ENCODE measurements at places on chromosomes 4 and X.

GRCh38 chr4:18722748-18723191 is 701.2 kb upstream of the LCORL start:
- no peak for DNase-seq

DNA sequence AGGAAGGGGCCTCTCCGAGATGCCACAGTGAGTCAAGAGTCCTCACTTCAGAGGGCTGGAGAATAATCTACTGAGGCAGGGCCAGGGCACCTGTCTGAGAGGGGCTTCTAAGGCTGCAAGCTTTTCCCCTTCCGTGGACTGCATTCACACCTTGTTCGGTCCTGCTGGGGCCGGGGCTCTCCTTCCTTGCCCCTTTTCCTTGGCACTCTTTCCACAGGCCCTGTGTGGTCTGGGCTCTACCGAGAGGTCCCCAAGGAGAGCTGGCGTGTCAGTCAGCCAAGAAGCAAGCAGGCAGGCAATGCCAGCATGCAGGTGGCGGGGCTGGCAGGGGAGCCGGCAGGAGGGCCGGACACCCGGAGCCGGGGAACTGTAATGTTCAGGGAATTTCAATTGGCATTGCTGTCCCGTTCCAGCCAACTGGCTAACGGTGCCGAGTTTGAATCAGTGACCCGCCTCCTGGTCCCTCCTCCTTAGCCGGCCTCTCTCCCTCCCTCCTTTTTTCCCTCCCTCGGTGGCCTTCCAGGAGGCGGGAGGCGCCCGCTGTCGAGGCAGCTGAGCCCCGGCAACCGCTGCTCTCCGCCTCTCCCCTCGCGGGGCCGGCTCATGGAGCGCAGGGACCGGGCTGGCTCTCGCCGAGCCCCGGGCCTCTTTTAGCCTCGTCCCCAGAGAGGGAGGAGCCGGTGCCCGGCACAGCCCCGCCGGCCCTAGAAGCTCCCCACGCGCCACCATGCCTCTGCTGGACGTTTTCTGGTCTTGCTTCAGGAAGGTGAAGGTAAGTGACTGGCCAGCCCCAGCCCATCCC is at the start of gene STARD8:
TSS of gene STARD8 (plus strand) at position 511 of the 802 bp plus-strand sequence. CDS start at position 728, 217 bp downstream.
- DNase-seq: peak; percentile 66

- no peak for DNase-seq
Observed at GRCh38 chr4:3666263-3666662, 99.9 kb upstream of the ADRA2C start.

DNA sequence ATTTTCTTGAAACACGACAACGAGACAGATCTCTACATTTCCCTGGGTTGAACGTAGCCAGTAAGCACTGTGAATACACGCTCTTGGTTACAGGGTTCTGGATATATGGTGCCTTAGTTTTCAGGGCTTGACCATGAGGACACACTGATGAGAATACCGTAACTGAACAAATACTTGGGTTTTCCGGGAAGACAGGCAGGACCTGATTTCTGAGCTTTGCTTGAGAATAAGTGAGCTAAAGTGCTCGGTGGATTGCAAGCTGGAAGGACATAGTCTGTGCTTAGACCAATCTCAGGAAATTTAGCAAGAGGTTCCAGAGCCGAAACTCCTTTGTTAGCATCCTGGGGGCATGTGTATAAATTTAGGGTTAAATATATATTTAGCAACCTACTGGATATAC is 876 bp upstream of the TACR3 start:
- DNase-seq: no peak

DNA sequence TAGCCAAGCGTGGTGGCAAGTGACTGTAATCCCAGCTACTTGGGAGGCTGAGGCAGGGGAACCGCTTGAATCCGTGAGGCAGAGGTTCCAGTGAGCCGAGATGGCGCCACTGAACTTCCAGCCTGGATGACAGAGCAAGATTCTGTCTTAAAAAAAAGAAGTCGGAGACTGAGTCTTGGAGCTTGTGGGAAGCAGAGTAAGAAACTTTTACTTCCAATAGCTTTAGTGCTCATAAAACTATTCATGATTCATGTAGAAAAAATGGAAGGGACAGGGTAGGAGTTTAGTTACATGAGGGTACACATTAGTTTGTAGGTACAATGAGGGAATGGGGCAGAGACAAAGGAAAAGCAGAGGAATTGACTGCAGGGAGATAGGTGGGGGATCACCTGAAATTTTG is 19.3 kb downstream of the RAP2C start:
- no peak for DNase-seq

DNA sequence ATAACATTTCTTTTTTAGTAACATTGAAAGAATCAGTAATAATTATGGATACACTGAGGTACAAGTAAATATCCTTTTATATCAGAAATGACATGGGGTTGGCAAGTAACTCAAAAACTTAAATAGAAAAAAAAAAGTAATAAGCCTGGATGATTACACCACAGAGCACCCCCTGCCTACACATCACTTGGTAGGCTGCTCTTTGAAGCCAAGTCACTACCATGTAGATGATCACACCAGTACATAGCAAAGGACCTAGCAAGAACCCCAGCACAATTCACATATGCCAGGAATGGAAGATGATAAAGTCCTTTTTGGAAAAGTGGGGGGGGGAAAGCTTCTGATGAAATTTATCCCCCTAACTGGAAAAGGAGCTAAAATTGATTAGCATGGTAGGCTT is 56.9 kb downstream of the METTL14 start:
- DNase-seq: no peak

GRCh38 chrX:12824944-12825343 is 33.7 kb downstream of the PRPS2 start:
- DNase-seq: no peak

DNA sequence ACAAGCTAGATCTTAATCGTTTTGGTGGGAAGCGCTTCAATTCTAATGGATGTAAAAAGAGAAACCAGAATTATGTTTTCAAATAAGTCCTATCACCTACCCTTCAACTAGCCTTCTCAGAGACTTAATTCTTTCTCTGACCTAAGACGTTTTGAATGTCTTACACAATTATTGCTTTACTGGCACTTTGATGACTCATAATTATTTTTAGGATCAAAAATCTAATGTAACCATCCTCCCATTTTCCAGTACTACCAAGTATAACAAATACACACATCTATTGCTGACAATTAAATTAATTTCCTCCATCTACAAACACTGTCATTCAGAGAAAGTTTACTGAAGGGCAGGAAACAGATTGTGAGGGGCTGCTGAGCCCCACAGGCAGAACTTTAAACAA is 108.6 kb downstream of the PPP3CA start:
- no peak for DNase-seq

GRCh38 chrX:52355108-52355507 is 13.7 kb upstream of the XAGE2 start:
- DNase-seq: no peak

GRCh38 chr4:71262161-71262560 is 76.7 kb upstream of the SLC4A4 start:
- DNase-seq: no peak

GRCh38 chr4:10115797-10116568 is 616 bp downstream of the WDR1 start:
- peak; percentile 83 for DNase-seq

DNA sequence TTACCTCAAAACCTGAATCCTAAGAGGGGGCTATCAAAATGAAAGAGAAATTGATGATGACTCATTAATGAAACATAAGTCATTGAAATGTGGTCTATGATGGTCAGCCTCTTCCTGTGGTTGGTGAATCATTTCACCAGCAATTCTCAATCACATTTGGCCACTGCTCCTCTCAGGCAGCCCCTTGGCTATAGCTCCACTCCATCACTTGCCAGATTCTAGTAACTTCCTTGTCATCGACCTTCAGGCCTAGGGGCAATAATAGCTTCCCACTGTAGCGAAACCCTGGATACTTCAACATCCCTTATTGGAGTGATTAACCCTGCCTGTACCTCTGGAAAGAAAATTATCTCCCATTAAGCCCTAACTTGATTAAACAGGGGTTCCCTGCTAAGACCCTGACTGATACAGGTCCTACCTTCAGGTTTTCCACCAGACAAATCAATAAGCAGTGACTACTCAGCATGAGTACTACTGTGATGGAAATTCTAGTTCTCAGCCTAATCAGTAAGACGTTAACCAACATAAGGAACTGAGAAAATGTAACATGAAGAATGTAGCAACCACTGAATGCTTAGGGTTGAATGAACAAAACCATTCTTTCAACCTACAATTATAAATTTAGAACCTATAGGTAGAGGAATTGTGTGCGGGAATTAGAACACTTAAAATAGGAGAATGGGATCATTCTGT is 30.4 kb downstream of the ADH7 start:
- DNase-seq: no peak

DNA sequence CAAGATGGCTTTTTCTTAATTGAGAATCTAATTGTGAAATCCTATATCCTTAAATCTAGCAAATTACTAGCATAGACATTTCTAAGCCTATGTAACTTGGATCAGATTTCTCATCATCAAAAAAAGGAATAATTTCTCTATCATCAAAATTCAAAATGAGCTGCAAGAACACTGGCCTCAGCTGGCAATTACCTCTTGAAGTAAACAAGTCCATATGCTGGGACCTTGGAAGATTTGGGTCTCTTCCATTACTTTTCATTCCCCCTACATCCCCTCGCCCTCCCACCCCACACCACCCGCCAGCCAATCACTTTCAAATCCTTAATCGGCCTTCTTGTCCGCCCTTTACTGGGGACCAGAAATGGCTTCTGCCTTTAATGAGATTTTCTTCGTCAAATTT is 23.3 kb upstream of the MBTPS2 start:
- DNase-seq: no peak

GRCh38 chr4:140357868-140358267 is 15.6 kb upstream of the SCOC start:
- DNase-seq: no peak

GRCh38 chr4:128378668-128379067 is 91.1 kb upstream of the PGRMC2 start:
- no peak for DNase-seq

DNA sequence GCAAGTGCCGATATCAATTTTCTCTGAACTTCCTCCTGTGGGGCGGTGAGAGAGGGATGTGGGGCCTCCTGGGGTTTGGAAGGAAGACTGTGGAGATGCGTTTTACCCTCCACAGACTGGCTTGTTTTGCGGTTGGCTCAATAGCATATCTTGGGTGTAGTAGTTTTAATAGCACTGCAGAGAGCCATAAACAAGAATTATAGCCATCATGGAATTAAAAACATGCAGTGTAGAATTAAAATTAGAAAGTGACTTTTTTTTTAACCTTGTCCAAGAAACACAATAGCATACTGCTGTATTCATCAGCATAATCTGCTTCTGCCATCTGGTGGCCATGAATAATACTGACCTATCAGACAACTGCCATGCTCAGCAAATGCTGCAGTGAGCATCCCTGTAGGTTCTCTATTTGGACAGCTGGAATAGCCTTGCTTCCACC is 47.3 kb upstream of the SCML1 start:
- DNase-seq: no peak

DNA sequence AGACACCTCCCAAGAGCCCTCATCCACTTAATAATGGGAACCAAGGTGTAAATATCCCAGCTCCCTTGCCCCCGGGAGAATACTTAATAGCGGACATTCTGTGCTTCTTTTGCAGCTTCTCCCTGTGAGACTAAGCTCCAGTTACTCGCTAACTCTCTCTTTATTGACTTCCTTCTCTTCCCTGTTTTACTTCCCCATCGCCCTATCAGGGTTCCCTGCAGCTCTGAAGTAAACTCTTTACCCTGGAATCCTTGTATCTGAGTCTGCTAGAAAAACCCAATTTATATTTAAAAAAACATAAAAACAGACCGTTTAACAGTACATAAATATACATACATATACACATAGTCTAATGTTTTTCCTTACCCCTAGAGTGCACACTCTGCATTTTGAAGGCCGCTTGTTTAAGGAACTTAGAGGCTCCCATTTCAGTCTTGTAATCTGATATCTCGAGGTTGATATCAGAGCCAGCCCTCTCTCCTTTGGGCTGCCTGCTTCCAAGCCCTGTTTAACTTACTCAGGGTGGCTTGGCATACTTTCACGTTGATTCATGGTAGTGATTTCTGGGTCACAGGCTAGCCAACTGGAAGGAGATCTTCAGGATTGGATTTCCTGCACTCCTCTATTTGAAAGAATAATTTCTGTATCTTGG is 177.4 kb upstream of the SCML1 start:
- DNase-seq: no peak

DNA sequence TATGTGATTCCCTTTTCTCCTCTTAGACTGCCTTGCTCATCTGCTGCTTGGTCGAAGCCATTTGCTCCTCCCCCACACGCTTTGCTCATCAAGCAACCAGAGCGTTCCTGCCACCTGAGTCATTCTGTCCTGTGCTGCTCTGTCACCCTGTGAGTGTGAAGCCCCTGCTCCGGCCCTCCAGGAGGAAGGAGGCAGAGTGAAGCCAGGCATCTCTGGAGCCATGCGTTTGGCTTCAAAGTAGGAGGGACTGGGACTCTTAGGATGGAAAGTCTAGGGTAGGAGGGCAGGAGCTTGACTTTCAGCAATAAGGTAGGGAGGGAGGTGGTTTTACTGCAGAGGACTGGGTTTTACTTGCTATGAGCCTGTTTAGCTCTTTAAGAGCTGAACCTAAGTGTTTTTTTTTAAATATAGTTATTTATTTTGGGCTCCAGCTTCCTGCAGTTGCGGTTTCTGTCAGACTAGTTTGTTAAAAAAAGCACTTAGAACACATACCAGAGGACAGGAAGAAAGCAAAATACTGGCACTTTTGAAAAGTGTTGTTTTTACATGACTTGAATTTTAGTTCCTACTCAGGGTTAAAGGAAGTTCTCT is 63.6 kb downstream of the SPINK2 start:
- no peak for DNase-seq

DNA sequence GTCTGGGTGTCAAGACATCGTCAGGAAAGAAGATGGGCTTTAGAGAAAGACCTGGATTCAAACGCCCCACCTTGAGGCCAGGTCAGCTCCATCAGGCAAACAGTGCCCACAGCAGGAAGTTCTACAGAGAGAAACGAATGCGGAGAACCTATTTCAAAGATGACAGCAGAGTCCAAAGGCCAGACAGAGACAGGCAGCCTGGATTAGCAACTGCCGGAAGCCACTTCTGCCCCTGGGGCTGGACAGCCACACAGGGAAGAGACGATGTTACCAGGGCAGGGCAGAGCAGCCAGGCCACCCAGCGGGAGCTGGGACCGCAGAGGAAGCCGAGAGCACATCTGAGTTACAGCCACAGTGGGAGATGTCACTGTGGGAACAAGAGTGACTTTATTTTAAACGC is 1.2 kb downstream of the C4orf50 start:
- DNase-seq: no peak

GRCh38 chrX:14670819-14671218 is 141.5 kb downstream of the GLRA2 start:
- DNase-seq: no peak

- DNase-seq: no peak
Observed at GRCh38 chrX:130789793-130790192, 113.2 kb downstream of the ENOX2 start.

DNA sequence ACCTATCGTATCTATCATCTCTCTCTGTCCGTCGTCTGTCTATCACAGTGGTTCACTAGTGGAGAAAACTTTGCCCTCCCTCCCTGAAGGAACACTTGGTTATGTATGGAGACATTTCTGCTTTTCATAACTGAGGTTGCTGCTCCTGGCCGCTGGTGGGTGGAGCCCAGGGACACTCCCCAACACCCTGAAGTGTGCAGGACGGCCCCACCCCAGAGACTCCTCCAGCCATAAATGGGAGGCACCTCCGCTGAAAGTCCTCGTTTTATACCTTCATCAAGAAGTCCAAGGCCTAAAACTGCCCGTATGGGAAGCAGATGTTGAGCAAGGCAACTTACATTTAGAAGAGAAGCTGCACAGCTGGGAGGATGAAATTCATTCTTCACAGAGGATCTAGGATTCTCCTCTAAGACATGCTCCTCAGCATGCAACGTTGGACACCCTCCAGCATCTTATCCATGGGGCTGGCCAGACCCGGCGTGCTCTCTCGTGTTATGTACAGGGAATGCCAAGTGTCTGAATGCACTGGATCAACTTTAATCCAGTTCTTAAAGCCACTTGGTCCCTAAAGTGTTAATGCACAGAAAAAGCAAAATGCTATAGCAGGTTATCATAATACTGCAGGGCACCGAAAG is 43.5 kb downstream of the PRKX start:
- DNase-seq: no peak

Measured in Right ventricle myocardium inferior (tissue), 1 donor.